Left ventricle myocardium superior (tissue), 1 donor: ENCODE measurements at places on chromosomes 5 and 9.

DNA sequence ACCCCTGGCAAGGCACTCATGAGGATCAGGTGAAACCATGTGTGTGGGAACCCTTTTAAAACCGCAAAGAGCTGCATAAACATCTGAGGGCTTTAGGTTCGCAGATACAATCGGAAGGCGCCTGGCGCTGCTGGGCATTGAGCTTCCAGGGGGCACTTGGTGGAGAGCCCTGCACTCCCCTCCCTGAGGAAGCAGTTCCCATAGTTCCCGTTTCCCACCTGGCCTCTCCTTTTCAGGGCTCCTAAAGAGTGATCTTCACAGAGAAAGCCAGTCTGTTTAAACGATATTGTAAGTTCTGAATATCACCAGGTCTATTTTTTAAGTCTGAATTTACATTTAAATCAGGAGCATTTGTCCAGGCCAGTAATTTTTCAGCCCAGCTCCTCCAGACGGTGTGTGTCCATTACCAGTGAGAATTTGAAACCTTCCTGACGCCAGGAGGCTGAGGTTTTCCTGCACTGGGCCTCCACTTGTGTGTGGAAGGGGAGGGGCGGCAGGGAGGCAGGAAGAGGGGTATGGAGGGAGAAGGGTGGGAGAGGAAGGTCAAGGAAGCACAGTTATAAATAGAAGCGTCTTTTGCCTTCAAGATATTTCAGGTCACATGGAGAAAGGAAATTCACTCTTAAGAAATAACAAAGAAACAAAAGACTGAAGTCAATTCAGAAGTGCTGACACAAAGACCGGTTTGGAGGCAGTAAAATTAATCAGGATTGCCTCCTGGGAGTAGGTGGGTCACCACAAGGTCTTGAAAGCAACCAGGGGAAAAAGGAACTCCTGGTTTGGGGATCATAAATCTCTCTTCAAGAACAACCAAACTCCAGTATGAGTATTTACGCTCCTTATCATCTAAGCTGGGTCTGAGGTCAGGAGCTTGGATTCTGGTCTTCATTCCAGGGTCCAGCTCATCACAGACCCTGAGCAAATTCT is 14.3 kb upstream of the MGAT1 start:
- peak; percentile 52 for DNase-seq

DNA sequence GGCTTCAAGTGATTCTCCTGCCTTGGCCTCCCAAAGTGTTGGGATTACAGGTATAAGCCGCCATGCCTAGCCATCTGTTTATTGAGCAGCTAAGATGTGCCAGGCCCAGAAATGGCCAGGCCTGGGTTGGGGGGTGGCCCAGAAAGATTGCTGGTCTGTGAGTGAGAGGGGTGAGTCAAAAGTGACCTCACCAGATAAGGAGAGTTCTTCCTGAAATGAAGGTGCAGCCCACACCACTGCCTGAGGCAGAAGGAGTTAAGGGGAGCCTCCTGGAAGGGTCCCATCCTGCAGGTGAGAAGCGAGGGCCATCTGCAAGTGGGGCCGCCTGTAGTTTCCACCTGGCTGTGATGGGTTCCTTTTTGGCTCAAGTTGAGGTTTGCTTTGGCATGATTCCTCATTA is 96.9 kb upstream of the KLF4 start:
- DNase-seq = no peak

DNA sequence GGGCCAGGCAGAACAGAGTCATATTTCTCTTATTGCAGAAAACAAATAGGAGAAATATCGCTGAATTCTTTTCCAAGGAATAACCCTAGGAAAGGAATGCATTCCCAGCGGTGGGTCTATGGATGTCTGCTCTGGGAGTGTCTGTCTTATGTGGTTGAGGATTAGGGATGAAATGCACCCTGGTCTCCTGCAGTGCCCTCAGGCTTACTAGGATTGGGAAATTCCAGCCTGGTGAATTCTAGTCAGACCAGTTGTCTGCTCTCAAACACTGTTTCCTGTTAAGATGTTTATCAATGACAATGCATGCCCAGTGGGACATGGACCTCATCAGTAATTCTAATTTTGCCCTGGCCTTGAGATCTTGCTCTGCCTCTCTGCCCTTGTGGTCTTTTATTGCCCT is 136.1 kb upstream of the ELAVL2 start:
- DNase-seq = no peak

DNA sequence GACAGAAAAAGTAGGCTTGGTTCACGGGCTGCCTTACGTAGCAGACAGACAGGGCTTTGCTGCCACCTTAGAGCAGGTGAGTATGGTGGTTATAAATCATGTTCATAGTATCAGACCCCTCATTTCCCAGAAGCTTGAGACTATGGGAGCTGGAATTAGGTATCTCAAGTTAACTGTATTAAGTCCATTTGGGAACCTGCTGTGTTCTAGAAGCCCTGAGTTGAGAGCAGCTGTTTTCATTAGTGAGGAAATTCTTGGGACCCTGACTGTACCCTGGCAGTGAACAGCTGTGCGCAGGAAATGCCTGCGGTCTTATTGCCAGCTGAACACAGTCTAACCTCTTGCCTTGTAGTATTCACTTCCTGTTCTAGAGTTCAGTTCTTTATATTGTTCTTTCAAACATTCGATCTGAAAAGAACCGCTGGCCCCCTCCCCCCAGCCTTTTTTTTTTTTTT is 29.8 kb downstream of the UGCG start:
- peak; percentile 50 for DNase-seq

DNA sequence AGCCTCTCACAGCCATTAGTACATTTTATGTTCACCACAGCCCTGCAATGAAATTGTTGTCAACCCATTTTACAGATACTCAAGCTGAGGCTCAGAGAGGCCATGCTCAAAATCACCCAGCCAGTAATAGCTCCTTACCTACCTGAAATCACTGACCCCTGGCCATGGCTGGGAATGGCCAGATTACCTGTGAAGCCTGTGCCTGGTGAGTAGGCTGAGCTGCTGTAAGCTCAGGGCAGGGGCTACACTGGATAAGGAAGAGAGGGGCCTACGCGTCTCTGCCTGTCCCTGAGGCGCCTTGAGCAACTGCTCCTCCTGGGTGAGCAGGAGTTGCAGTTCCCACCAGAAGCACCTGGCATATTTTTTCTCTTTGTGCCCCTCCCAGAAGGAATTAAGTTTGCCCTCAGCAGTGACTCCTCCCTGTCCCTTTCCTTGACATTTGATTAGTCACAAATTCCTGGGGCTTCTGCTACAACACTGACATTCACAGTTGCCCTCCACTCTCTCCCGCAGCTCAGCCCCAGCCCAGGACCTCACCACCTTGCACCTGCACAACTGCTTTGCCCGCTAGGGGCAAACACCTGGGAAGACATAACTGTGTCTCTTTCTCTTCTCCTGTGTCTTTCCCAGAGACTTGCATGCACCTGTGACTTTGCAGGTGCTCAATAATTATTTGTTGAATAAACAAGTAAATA is 5.7 kb downstream of the CLTB start:
- DNase-seq = no peak

GRCh38 chr5:6419340-6419852 is 29.3 kb upstream of the UBE2QL1 start:
- no peak for DNase-seq

DNA sequence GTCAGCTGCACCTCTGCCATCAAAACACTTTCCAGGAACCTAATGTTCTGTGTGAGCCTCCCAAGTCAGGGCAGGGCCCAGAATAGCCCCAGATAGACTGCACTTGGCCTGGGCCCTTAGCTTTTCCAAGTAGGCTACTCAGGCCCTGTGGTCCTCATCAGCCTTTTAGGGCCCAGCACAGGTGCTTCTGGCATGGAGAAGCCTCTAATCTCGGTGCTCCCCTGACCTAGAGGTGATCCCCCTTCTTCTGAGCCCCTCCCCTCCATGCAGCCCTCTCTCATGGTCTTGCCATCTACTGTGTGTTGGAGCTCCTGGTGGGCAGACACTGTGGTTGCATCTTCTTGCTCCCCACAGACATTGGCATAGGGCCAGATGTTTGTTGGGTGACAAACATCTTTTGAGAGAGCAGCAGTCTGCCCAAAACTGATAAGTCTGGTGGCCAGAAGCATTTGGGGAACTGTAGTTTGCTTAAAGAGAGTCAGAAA is 28.1 kb downstream of the FRMPD1 start:
- DNase-seq = peak; percentile 29

DNA sequence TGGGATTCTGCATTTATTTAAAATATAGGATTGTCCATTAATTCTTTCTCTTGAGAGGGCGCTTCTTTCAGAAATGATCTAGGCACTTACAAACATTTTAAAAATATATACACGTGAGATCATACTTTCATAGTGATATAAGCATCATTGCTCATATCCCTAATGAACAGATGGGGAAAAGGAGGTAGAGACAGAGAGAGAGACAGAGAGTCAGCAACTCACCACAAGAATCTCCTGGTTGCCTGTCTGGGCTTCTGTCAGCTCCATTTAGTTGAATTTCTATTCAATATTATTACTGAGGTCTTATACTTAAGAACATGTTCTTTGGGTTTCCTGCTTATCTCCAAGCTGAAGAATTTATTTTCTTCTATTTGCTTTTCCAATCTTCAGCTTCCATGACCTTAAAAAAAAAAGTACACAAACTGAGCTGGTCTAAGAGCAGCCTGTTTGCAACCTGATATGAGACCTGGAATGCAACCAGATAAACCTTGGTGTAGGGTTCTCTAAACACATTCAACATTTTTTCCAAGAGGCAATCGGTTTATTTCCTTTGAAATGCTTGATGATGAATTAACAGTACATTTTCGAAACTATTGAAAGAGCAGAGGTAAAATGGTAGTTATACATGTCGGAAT is 51.6 kb upstream of the LIFR start:
- no peak for DNase-seq

DNA sequence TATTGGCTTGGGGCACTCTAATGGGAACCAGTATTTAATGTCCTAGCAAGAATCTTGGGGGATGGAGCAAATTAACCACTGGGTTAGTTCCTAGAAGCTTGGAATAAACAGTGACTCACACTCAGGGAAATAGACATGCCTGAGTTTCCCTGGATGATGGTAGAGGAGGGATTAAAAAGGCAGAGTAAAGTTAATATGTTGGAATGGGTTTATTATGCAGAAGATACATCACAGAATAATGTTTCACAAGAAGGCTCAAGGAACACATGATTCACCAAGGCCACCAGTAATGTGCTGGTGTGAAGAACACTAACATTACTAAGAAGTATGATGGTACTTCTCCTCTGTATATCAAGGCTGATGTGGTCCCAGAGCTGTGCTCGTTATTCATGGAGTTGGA is 752.9 kb upstream of the SEMA6A start:
- no peak for DNase-seq

GRCh38 chr5:173645890-173646574 is 29.6 kb upstream of the BOD1 start:
- no peak for DNase-seq

DNA sequence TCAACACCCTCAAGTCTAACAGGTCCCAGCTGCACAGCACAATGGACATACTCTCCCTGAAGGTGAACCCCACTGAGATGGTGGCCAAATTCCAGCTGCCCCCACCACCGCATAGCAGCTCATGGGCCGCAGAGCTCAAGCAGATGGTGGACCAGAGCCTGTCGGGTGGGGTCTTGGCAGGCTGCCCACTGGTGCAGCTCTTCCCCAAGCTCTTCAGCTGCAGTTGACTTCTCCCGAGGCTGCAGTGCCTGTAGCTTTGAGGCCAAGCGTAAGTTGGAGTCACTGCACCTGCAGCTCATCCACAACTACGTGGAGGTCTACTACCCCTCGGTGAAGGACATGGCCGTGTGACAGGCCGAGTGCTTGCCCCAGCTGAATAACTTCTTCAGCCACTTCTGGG is 56.6 kb upstream of the SPTLC1 start:
- no peak for DNase-seq
